NCI-H69 (cell line): ENCODE measurements at places on chromosomes 4 and X.

GRCh38 chr4:123433573-123433972, 37.0 kb downstream of the SPRY1 start:
- no peak for DNase-seq

- no peak for DNase-seq
Observed at GRCh38 chrX:21683941-21684340, 25.8 kb upstream of the KLHL34 start.

DNA sequence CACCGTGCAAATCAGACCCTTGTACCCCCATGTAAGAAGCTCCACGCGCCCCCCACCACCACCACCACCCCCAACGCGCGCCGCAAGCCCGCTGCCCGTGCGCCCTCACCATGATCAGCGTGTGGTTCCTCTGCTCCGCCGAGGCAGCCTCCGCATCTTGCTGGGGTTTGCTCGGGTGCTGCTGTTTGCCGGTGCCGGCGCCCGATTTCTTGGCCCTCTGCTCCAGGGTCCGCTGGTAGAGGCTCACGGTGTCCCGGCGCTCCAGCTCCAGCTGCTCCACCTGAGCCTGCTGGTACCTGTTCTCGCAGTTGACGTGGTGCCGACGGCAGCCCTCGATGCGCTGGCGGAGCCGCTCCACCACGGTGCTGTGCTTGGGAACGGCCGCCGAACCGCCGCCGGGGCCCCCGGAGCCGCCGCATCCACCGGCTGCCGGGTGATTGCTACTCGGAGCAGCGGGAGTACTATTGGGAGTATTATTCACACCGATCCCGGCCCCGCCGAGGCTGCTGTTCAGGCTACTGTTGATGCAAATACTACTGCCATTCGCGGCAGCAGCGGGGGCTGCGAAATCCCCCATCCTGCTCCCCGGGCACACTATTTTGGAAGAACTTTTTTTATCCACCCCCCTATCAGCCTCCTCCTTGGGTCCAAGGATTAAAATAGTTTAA, 1.1 kb downstream of the MAML3 start:
- DNase-seq: peak; percentile 63

GRCh38 chrX:109841869-109842579, 109.0 kb upstream of the ACSL4 start:
- no peak for DNase-seq

DNA sequence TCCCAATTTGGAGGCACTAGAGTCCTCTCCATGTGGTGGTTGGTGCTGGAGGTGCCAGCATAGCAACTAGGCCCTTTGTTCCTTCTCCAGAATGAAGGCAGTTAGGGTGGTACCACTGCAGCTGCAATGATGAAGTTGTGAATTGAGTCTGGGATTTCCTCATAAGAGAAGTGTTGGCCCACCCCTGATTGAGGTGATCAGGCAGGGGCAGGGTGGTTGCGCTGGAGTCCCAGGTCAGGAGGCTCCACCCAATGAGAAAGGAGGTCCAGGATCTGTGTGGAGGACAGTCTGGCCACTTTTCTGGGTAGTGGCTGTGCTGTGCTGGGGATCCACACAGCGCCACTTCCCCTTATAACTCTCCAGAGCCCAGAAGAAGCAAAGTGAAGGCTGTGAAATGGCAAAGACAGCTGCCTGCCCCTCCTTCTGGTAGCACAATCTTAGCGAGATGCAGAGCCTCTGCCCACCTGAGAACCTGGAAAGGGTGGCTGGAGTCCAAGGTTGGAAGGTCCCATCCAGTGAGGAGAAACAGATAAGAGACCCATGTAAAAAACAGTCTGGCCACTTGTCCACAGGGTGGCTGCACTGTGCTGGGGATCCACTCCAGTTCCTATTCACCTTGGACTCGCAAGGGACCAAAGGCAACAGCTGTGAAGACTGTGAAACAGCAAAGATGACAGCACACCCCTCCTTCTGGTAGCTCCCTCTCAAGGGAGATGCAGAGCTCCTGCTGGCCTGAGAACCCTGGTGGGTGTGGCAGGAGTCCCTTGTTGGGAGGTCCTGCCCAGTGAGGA, 124.6 kb downstream of the RRAGB start:
- no peak for DNase-seq
